ENCODE measurements at places on chromosomes 7 and 10.

DNA sequence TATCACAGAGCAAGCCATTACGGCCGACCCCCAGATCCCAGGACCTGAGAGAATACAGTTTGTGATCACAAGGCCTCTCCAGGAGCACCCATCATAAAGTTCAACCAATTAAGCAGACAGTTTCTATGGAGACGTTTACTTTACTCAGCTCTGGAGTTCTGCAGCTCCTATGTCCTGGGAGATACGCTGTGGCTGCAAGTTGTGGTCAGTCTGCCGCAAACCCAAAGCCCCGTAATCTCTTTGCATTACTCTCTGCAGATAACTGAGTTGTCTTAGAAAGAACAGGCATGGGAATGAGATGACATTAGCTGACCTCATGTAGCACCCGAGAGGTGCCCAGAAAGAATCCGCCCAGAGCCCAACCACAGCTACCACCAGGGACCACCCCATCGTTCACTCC lies 305.1 kb downstream of the FGFR2 start:
- no peak for DNase-seq

DNA sequence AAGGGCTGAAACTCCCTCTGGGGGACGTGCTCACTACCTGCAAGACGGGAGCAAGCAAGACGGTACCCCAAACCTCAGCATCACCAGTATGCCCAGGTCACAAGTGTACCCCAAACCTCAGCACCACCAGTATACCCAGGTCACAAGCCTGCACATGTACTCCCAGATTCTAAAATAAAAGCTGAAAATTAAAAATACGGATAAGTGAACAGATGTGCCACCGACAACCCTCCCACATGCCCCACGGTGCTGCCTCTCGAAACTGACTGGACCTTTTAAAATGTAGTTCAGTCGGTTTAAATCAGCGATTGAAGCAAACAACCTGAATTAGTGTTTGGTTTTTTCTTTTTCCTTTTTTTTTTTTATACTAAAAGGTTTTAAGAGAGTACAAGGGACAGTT lies 566.5 kb downstream of the DNAJB6 start:
- DNase-seq, result no peak

DNA sequence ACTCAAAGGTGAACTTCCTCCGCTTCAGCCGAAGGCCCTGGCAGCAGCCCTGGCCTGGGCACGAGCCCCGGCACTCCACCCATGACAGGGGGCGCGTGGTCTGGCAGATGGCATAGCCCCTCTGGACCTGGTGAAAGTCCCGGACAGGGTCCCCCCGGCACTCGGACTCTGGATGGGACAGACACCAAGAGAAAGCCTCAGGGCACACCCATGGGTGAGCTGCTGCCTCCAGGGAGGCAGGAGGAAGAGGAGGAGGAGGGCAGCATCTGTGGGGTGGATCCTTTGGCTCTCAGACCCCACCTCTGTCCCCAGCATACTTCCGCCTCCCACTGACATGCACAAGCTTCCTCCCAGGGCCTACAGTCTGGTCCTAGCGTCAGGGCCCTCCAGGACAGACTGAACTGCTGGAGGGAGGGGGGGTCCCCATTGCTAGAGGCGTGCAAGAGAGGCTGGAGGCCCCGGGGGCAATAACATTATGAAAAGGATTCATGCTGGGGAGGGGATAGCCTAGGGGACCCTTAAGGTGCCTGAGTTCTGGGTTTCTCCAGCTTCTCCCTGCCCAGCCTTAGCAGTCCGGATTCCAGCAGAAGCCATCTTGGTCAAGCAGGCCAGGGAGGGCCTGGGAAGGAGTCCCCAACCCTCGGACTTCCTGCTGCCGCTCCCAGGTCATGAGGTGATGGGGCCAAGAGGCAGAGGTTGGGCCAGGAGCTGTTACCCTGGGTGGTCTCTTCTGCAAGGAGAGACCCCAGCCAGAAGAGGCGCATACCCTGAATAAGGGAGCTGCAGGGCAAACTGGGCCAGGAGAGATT lies 169.3 kb downstream of the LCOR start:
- no peak for DNase-seq

GRCh38 chr10:19426034-19426433 lies 377.4 kb downstream of the MALRD1 start:
- no peak for DNase-seq

DNA sequence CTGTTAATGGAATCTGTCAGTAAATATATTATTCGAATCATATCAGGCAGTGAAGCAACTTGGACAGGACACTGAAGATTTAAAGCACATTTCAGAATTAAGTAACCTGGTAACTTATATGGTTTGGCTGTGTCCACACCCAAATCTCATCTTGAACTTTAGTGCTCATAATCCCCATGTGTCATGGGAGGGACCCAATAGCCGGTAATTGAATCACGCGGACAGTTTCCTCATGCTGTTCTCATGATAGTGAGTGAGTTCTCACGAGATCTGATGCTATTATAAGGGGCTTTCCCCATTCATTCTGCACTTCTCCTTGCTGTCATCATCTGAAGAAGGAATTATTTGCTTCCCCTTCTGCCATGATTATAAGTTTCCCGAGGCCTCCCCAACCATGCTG lies 83.2 kb upstream of the COL1A2 start:
- no peak for DNase-seq

DNA sequence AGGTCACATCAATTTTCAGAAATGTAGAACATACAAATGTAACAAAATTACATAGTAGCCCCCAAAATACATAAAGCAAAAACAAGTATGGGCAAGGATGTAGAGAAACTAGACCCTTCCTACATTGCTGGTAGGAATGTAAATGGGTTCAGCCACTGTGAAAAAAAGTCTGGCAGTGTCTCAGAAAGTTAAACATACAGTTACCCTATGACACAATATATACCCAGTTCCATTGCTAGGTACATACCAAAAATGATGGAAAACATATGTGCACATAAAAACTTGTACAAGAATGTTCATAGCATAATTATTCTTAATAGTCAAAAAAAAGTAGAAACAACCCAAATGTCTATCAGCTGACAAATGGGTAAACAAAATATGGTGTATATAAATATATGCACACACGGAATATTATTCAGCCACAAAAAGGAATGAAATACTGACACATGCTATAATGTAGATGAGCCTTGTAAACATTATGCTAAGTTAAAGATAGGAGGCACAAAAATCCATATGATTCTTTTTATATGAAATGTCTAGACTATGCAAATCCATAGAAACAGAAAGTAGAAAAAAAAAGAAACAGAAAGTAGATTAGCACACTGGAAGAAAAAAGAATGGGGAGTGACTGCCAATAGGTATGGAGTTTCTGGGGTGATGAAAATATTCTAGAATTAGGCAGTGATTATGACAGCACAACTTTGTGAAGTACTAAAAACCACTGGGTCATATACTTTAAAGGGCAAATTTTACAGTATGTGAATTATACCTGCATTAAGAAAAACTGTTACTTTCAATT lies 13.5 kb downstream of the HERPUD2 start:
- DNase-seq, result no peak

- DNase-seq, result no peak
Observed at GRCh38 chr7:72182036-72182435, 230.1 kb downstream of the CALN1 start.

GRCh38 chr10:121994429-121994941 lies 5.5 kb downstream of the TACC2 start:
- no peak for DNase-seq

DNA sequence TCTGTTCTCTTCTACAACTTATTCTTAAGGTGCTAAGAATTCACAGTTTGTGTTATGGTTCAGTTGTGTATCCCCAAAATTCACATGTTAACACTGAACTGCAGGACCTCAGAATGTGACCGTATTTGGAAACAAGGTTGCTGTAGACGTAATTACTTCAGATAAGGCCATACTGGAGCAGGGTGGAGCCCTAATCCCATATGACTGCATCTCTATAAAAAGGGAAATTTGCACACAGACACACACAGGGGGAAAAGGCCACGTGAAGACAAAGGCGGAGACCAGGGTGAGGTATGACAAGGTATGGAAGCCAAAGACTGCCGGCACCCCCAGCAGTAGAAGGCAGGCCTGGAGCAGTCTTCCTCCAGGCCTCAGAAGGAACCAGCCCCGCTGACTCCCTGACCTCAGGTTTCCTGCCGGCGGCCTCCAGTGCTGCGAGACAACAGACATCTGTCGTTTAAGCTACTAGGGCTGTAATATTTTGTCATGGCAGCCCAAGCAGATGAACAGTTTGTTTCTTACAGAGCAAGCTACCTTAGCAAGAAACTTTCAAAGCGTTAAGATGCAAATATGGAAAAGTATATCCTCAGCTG lies 98.7 kb downstream of the PROSER2 start:
- no peak for DNase-seq

DNA sequence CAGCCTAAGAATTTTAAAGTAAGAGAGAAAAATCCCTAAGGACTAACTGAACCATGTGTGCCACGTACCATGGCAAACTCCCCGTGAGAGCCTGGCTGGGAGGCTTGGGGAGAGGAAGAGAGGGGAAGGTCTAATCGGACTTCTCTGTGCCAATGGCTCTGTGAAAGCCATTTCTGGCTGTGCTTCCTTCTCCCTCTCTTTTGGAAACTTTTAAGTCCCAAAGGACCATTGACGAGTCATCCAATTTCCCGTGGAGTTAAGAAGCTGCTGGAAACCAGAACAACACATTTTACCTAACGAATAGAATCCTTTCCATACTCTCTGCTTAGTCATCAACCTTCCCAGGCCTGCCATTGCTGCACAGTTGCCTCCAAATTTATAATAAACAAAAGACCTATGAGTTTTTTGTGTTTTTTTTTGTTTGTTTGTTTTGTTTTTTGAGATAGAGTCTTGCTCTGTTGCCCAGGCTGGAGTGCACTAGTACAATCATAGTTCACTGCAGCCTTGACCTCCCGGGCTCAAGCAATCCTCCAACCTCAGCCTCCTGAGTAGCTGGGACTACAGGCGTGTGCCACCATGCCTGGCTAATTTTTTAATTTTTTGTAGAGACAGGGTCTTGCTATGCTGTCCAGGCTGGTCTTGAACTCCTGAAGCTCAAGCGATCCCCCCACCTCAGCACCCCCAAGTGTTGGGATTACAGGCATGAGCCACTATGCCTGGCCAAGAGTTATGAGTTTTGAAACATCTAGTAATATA lies 13.2 kb downstream of the LAMB1 start:
- DNase-seq, result no peak

- no peak for DNase-seq
Observed at GRCh38 chr7:143042159-143042789, 9.9 kb upstream of the OR6V1 start.

DNA sequence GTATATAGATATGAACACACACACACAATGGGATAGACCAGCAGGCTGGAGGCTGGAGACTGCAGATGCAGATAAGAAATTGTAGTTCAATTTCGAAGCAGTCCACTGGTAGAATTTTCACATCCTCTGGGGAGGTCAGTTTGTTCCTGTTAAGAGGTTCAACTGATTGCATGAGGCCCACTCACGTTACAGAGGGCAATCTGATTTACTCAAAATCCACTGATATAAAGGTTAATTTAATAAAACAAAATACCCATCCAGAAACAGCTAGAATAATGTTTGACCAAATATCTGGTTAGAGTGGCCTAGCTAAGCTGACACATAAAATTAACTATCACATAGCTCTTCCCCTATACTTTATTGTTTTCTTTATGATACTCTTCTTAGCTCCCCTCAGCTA lies 162.9 kb upstream of the SMIM30 start:
- no peak for DNase-seq

DNA sequence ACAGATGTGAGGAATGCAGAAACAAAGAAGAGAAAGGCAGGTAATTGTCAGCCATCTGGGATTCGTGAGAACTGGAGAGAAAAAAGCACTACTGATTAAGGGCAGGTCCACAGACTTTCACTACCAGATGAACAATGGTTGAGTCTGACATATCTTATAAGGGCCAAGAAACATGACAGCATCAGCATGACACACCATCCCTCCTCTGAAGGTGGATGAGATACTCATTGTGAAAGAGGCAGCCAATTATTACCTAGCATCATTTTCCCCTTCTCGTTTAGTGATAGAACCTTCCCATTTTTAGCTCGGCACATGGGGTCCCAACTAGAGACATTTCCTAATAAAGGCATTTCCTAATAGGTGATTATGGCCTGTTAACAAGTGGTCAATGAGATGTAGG lies 19.2 kb upstream of the MET start:
- no peak for DNase-seq
